ENCODE measurements at places on chromosomes 1 and 21.

DNA sequence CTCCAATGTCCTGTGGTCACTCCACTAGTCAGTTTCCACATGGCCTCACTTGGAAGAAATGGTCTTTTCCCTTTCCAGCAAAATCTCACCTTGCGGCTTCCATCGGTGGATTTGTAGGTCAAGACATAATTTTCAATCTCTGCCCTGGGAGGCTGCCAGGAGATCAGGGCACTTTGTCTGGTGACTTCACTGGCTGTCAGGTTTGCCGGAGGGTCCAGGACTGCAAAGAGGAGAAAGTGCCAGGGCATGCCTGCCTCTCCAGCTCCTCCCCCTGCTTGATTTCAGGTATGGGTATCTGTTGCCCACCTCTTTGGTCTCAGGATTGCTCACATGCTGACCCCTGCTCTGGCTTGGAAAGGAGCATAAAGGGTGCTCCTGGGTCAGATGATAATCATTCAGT lies 162.8 kb upstream of the KIAA0040 start:
- DNase-seq: no peak

DNA sequence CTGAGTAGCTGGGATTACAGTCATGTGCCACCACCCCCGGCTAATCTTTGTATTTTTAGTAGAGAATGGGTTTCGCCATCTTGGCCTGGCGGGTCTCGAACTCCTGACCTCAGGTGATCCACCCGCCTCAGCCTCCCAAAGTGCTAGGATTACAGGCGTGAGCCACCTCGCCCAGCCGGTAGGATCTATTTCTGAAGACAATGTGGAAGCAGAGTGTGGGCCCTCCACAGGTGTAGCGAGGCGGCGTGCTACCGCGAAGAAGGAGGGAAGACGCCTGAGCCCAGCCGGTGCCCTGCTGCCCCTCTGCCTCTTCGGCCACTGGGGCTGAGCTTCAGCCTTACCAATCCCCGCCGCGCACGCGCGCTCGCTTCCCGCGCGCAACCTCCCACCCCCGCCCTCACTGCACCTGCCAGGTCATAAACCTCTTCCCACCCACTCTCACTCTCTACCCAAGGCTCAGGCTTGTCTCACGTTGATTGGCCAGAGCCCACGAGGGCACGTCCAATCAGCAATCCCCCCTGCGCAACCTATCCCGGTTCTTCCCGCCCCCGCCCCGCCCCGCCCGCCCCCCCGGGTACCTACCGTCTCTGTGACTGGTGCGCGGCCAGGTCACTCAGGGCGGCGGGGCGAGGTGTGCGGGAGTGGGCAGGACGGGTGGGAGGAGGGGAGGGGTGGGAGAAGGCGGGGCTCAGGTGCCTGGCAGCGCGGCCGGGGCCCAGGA lies 409 bp upstream of the HOOK1 start:
- peak; percentile 91 for DNase-seq

DNA sequence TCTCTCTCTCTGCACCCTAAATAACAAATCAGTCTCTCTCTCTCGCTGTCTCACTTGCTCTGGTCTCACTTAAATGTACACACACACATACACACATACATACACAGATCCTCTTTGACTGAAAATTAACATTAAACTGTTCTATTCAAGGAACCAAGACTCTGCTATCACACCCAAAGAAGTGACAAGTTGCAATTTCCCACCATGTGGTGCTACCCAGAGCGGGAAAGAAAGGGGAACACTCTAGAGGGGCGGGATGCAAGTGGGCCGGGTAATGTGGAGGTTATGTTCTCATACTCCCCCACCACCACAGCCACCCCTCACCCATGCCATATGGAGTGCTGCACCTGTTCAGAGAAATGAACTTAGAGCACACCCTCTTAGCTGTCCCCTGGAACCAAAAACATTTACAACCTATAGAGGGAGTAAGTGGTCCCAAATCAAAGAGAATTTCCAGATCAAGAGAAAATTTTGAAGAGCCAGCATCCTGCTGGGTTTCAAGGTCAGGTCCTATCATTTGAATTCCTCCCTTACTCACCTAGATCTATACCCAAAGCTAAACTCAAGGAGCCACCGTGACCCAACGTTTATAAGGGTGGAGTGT lies 319.4 kb downstream of the BRINP2 start:
- no peak for DNase-seq

DNA sequence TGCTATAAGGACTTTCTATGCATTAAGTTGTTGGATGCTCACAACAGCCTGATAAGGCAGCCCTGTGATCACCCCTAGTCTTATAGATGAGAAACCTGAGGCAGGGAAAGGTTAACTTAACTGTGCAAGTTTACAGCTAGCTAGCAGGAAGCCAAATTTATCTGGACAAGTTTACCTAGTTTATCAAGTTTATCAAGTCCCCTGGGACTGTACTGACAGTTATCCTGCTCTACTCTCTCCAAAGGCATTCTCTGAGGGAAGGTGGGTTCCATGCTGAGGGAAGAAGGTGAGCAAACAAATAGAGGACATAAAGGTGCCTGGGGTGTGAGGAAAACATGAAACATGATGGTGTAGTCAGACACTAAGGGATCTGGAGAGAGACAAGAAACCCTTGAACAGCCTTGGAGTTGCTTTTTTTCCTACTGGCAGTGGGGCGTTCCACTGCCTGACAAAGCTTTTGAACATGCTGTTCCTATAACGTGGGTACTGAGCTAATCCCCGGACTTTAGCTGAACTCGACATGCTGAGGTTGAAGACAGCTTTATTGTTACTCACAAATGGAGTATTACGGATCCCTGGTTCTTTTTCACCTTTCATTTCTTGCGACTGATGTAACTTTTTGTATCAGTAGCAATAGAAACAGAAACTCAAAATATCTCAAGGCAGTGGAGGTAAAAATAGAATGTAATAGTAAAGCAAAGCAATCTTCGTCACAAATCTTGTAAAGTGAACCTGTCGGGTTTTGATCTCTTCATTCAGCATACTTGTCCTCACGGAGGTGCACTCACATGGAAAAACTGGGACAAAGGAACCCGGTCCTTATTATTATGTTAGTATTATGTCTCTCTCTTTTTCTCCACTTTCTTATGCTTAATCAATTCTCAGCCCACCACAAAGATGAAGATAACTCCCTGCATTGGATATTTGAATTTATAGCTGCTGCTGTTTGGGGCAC lies 42.4 kb upstream of the ESRRG start:
- no peak for DNase-seq

DNA sequence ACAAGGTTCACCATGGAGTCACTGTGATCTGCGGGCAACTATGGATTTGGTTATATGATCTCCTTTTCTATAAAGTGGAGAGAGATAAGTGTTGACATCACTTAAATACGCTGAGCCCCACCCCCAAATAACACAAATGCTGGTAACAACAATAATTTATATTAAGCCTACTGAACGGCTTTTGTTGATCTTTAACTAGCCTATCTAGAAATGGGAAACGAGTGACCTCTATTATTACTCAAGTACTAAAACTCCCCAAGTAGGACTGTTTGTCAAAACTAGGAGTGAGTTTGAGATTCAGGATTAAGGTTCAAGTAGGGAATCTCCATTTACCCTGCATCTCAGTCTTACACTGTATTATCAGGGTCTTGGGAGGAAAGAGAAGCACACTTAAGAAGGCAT lies 52.2 kb downstream of the MAP3K7CL start:
- DNase-seq: no peak
